Renal cortex interstitium (tissue), 15 donors: ENCODE measurements at places on chromosomes 12 and 14. TPM values are rescaled to one million over a fixed set of nuclear protein-coding genes. Genes with fewer than 3 reads are reported as not detected.

DNA sequence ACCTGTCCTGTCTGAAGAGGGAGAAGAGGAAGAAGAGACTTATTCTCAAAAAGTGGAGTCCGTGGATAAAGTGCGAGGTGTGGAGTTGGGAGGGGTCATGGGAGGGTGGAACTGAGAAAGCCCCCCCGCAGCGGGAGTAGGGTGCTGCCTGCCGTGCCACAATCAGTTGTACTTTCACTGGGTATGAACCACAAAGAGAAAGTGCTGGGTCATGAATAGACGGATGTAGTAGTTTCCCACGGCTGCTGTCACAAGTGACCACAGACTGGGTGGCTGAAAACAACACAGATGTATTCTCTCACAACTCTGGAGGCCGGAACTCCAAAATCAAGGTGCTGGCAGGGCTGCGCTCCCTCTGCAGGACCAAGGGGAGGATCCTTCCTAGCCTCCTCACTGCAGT lies 5.5 kb downstream of the DNAH10 start:
- no peak for DNase-seq

DNA sequence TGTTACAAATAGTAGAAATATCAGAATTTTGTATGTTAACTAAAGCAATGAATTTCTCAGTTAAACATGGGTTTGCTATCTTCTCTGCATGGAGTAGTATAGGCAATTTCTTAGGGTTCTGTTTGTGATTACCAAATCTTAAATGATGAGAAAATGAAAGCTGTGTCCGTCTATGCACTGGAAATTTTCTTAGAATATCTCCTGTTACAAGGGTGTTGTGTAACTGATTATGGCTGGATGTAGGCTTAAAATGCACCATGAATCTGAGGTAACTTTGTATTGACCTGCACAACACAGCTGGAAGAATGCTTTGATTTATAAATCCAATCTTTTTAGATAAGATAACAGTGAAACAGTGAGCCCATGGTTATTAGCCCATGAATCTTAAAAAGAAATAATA lies 17.8 kb downstream of the TRIP11 start:
- no peak for DNase-seq

GRCh38 chr12:115378291-115378690 lies 694.3 kb upstream of the TBX3 start:
- no peak for DNase-seq

DNA sequence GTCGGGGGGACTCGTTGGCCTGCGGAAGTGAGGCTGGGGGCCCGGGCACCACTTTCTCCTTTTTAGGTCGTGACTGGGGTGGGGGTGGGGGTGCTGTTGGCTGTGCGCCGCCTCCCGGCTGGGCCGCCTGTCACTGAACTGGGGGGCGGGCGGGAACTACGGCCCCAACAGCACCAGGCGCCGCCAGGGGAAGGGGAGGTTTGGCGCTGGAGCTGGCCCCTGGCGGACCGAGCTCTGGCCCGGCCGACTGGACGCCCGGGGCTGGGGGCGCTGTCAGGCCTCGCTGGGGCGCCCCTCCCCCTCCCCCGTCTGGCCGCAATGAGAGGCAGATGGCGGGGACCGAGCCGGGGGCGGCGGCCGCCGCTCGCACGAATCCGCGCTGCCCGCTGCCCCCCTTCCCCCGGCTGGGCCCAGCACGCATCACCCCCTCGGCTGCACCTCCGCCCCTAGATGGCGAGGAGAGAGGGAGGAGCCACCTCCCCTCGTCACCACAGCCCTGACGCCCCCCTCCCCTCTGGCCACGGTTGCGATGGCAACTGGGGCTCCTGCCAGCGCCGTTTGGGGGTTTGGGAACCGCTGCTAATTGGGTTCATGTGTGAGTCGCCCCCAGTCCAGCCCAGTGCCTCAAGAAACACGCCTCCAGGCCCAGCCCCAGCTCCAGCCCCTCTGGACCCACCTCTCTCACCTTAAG lies 723 bp downstream of the NFATC4 start:
- DNase-seq, result no peak

DNA sequence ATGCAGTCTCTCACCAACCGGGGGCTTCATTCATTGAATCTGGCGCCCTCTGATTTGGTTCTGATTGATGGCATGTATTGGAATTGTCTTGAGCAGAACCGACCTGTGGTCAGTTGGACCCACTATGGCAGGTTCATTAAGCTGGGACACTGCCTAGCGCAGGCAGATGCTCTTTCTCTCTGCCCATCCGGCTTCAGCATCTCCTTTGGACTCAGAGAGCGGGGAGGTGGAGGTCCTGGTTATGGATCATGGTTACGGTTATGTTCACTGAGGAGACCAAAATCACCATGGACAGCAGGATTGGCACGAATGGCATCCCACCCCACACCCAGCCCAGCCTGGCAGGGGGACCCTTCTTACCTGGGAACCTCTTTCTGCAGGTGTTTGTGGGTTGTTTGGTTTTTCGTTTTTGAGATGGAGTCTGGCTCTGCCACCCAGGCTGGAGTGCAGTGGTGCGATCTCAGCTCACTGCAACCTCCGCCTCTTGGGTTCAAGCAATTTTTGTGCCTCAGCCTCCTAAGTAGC lies 16.4 kb upstream of the BCL7A start:
- DNase-seq, result no peak

The TAS2R42 gene
- not detected for polyA plus RNA-seq

The TRPV4 gene
- 14.8 TPM for polyA plus RNA-seq
